Activated CD4-positive, alpha-beta memory T cell treated with anti-CD3 and anti-CD28 coated beads for 36 hours (primary cell): ENCODE measurements at places on chromosomes 7 and 10. TPM values are rescaled to one million over a fixed set of nuclear protein-coding genes. Genes with fewer than 3 reads are reported as not detected.
A peak's percentile ranks its signal among the peaks of the same experiment; 100 is the strongest.

DNA sequence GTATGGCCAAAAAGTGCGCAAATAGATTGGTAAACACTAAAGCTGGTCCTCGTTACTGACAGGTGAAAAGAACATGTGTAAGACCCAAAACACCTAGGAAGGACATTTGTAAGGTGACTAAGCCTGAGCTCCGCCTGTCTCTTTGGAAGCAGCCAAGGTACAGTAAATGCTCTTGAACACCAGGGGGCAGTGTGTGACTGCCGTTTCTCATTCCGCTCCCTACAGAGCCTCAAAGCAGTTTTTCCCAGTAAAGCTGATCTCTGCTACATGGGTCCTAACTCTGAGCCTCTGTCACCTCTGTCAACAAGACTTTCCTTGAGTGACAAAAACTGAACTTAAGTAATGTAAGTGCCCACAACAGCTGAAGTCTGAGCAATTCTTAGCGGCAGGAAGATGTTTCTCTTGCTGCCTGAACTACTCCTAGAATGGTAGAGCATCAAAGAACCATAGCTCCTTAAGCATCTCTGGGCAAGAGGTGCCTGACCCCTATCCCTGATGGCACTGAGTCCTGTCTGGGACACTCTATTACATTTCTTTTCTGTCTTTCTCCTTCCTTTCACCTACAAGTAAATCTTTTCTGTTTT is 238.0 kb upstream of the INHBA start:
- peak; percentile 66 for DNase-seq

The WDR11 gene
- total RNA-seq: 39.6 TPM

The EPO gene
- not detected for total RNA-seq

DNA sequence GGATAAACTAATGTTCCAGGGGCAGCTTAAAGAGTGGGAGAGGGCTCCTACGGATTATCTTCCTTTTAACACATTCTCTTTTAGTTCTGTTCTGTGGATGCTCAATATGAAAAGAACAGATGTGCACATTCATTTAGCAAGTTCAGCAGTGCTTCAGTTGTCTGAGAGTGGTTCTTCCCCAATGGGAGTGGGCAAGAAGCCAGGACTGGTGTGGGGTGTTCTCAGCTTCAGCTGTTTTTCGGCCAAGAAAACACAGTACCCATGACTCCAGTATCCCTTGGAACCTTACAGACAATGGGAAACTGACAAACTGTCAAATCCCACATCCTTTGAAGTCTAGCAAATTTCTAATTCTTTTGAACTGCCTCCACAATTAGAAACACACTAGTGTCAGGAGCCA is 71.5 kb upstream of the LRRC17 start:
- no peak for DNase-seq

DNA sequence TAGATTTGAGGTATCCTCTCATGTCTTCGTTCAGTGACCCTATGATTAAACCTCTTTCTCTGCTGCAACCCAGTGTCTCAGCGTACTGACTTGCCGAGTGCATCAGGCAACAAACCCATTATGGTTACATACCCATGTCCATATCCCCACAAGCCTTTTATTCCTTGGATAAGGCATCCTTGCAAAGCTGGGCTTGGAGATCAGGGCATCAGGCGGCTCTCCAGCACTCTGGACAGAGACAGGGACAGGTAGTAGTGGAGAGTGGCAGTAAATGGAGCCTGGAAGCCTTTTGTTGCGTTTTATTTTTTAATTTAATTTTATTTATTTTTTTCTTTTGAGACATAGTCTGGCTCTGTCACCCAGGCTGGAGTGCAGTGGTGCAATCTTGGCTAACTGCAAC is 32.0 kb upstream of the NPFFR1 start:
- DNase-seq: no peak

The LRIT1 gene
- not detected for total RNA-seq

- no peak for DNase-seq
These were observed 83.9 kb downstream of the CHN2 start for GRCh38 chr7:29278337-29279069.

GRCh38 chr10:112991888-112992491 is 41.9 kb downstream of the TCF7L2 start:
- no peak for DNase-seq

DNA sequence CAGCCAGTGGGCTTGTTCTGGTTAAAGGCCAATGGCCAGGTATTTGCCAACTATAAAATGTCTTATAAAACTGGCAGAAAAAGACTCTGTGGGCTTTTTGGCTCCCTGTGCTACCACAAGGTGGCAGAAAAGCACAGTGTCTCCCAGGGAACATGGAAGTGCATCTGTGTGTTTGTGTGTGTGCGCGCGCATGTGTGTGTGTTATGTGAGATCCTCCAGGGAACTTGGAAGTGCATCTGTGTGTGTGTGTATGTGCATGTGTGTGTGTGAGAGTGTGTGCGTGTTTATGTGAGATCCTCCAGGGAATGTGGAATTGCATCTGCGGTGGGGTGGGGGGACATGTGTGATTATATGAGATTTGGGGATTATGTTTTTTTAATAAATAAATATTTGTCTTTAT is 30.2 kb upstream of the ABI1 start:
- DNase-seq: peak; percentile 66

GRCh38 chr10:33423154-33423529 is 88.7 kb upstream of the NRP1 start:
- DNase-seq: no peak

DNA sequence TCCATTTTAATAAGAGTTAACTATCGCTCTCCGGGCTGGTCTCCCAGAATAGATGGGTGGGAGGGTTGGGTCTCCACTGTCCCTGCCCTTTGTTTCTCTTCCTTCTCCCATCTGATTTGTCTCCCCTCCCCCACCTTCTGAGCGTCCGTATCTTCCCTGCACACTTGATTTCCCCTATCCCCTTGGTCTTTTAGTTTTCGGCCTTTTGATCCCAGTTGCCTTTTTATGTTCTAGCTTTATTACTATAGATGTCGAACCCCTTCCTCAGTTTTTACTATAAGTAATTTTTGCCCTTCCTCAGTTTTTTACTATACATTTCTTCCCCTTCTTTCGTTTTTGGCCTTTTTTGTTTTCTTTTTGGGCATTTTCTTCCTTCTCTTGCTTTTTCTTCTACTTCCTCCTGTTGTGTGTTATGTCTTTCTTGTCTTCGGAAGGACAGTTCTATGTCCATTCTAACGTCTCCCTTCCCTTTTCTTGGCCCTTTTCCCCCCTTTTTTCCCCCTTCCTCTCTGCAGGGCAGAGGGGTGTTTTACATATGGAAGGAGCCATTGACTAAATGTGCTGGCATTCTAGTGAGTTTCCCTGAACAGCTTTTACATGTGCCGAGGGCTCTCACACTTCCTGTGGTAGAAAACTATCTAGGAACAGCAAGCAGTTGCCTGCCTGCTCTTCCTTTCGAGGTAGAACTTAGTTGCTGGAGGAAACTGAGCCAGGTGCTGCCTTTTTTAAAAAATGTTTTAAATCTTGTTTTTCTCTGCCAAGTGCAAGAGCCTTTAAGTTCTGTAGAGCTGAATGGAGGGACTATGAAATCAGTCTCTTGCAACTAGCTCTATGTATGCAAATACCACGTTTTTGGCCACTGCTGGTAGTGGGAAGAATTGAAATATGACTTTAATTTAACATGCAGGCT is 2.8 kb downstream of the TET1 start:
- no peak for DNase-seq

GRCh38 chr7:100555701-100556100 is 16.7 kb downstream of the AGFG2 start:
- DNase-seq: no peak

DNA sequence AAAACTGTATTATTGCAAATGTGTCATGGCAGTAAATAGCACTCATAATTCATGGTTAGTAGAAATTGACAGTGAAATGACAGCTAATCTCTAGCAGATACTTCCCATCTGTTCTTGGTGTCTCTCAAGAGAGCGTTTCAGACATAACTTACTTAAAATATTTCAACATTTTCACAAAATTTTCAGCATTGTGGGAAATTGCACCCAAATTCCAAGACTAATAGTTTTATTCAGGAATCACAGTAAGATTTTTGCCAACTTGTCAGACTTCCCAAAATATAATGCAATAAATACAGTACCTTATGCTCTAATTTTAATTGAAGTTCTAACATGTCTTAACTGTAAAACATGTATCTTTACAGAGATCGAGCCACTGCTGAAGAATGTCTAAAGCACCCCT is 41.2 kb downstream of the STK17A start:
- no peak for DNase-seq

DNA sequence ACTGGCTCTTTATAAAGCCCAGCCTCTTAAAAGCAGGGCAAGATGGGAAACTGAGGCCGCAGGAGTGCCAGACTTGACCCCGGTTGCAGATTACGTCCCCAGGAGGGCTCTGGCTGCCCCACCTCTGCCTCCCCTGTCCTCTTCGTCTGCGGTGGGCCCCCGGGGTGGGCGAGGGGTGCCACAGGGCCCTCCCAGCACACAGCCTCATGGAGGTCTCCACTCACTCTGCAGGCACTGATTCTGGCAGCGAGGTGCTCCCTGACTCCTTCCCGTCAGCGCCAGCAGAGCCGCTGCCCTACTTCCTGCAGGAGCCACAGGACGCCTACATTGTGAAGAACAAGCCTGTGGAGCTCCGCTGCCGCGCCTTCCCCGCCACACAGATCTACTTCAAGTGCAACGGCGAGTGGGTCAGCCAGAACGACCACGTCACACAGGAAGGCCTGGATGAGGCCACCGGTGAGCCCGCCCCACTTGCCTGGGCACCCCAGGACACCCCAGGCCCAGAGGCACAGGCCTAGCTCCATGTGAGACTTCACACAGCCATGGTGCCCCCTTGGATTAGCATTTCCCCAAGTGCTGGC is 39.4 kb upstream of the SLC29A3 start:
- DNase-seq: no peak

DNA sequence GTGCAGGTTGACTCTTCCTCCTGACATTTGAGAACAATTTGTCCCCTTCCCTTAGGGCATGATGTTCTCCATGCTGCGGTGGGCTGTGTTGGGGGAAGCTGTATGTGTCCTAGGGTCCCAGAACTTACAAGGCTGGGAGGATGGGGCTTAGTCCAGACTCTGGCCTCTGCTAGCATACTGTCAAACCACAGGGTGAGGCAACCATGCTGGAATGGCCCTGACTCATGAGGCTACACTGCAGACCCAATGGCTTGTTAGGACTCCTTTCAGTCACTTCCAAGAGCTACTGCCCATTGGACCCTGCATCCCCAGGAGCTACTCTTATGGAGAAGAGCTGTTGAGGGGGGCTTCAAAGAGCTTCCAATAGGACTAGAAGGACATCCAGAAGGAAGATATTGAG is 20.1 kb upstream of the FAM170B start:
- no peak for DNase-seq

The PDE6C gene
- not detected for total RNA-seq

DNA sequence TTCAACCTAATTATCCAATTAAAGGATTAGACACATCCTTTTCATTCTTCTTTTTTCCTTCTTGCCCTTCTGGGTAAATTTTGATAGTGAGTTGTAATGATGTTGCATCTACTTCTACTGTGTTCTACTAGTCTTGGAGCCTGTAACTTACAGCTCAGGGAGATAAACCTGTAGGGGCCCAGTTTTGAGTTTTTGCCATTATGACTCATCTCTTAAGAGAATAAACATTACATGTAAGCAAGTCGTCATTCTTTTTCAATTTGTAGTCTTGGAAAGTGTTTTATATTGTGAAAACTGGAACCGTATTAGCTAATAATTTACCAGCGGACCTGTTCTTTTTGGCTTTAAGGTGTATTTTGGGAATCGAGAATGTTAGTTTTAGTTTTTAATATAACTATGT is 89.7 kb upstream of the RPA3 start:
- no peak for DNase-seq

DNA sequence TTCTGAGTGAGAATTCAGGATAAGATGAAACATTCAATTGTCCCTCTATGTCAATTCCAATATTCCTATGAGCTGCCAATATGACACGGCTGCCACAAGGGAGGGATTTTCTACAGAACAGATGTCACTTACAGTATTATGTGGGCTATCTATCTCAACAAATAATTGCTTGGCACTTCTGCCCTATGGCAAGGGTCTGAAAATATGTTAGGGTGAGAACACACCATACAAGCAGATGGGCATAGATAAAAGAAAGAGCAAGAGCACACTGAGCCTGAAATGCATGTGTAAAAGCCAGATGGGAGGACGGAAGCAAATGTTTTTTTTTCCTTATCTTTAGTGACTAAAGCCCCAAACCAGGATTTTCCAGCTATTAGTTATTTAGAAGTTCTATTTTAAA is 70.1 kb upstream of the TFEC start:
- DNase-seq: no peak

GRCh38 chr10:103712898-103713498 is 142.4 kb downstream of the SH3PXD2A start:
- DNase-seq: peak; percentile 89

DNA sequence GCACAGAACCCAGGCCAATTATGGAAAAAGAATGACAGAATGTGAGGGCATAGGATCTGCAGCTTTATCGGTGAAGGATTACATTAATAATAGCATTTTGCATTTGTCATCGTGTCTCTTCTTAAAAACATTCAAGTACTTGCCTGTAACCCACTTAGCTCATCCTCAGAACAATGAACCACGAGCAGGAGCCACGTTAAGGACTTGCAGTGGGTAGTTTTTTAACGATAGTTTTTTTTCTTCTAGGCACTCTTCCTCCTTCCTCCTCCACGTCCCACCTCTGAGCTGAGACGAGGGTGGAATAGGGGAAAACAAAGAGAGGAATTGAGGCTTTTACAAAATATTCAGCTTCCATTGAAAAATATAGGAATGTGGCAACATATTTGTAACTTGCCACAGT is 27.1 kb downstream of the CDHR3 start:
- DNase-seq: no peak

The UPK3BL2 gene
- total RNA-seq: 5.8 TPM

DNA sequence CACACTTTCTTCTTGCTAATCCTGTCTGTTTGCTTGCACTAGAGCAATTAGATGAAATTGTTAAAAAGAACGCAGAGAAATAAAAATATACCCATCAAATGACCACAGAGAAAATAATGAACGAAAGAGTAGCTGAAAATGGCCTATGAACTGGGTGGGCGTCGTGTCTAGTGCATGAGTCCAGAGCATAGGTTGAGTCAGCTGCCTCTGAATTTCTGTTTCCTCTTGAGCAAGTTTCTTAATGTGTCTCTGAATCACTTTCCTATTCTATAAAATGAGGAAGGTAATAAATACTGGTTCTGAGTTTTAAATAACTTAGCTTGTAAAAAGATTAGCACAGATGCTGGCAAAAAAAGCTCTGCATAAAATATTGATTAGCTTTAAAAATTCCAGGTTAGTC is 75.0 kb downstream of the POM121L12 start:
- no peak for DNase-seq

- DNase-seq: no peak
These were observed 136.6 kb upstream of the FAM20C start for GRCh38 chr7:55690-56248.

- DNase-seq: no peak
These were observed 68.8 kb upstream of the GRB10 start for GRCh38 chr7:50851451-50851850.

The WNT16 gene
- total RNA-seq: not detected

DNA sequence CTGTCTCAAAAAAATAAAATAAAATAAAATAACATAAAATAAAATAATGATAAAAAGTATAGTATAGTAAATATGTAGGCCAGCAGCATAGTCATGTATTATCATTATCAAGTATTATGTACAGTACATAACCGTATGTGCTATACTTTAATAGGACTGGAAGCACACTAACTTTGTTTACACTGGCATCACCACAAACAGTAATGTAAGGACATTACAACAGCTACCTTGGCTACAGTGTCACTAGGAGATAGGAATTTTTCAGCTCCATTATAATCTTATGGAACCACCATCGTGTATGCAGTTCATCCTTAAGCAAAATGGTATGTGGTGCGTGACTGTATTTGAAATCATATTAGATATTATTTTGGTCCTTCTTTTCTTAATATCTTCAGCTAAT is 1163.5 kb upstream of the LRRTM3 start:
- DNase-seq: no peak

GRCh38 chr7:33760834-33761233 is 144.5 kb upstream of the BMPER start:
- DNase-seq: no peak
